ENCODE measurements at places on chromosomes 5 and 9.
A peak's percentile ranks its signal among the peaks of the same experiment; 100 is the strongest.

- DNase-seq, result no peak
These were observed 62.1 kb upstream of the CTXN3 start for GRCh38 chr5:127586811-127587210.

DNA sequence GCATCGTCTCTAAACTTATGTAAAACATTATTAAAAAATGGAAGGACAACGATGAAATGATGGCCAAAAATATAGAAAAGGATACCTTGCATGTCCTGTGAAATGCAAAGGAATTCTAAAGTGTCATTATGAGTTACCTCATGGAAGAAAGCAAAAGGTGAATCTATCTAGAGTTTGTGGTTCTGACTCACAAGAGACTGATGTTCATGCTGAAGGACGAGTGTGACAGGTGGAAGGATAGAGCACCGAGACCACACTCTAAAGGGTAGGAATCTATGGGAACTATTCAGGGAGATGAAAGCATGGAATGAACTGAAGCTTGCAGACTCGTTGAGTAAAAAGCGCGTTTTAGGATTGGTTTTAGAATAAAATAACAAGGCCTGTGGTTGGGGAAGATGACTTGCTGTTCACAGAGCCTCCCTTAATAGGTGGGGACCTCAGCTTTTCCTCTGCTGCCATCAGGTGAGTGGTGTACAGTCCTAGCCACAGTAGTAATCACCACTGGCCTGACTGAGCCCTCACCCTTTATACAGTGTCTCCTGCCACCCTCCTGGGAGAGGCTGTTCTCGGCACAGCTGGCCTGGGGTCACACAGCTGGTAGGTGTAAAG, 11.2 kb downstream of the TENT4A start:
- no peak for DNase-seq

DNA sequence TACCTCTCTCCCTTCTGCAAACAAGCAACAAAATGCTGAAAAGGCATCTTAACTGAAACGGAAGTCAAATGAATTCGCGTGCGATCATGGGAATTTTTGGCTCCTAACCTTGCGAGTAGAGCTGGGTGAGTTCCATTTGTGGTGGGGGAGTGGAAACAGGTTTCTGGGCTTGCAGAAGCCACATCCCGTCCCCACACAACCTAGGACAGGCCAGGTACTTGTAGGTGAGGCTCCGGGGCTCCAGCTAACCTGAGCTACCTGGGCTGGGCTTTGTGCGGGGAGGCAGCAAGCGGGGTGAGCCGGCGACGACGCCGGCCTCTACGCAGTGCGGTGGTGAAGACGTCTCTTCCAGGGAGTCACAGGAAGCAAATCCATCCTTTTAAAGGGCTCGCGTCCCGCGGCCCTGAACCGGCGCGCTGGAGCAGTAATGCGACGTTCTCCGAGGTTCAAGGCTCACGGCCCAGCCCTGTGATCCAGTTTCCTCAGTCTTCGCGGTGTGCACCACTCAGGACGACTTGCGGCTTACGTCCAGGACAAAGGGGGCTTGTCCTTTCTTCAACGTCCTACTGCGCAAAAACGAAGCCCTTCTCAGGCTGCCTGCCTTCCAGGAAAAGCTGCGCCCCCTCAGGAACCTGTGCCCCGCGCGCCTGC, 567 bp upstream of the SPIN1 start:
- DNase-seq, result no peak

DNA sequence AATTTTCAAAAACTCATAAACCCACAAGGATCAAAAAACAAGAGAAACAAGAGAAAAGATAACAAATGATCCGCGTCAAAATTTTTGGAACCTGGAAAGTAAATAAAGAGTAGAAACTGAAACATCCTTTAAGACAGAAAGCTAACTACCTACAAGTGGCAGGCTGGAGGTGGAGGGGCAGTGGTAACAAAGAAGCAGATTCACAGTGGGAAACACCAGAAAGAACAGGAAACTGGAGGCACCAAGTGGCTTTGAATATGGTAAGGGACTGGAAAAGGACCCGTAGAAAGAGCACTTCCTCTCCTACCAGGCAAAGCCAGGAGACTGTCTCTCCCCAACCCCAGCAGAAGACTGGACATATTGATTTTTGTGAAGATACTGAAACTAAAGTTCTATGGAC, 100.6 kb upstream of the TARS1 start:
- DNase-seq, result no peak

DNA sequence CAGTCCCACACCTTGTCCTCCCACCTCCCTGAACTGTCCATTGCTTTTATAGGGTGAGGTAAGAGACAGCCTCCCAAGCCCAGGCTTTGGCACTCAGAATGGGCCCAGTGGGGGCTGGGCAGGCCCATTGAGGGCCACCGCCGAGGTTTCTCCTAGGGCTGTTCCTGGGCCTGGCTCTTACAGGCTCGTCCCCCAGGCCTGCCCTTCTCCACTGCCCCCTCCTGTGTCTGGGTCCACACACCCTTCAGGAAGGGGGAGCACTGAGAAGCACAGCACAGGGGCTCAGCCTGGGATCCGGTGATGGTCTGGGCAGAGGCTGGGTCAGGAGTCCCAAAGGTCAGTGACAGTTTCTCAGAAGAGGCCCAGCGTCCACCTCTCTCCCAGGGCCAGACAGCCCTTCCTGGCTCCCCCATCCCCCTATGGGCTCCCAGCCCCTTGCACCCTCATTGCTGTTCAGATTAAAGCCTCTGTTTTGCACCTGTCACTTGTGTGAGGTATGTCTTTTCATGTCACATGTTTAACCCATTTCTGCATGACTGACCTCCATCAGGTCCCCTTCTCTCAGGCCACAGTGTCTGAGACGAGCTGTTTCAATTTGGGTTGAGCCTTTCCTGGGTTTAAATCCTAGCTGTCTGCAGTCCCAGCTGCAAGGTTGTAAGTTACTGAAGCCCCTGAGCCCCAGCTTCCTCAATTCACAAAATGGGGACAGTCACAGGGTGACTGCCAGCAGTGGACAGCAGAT, 29.4 kb downstream of the IER5L start:
- no peak for DNase-seq

GRCh38 chr5:10315201-10315600, 7.5 kb upstream of the CMBL start:
- no peak for DNase-seq

DNA sequence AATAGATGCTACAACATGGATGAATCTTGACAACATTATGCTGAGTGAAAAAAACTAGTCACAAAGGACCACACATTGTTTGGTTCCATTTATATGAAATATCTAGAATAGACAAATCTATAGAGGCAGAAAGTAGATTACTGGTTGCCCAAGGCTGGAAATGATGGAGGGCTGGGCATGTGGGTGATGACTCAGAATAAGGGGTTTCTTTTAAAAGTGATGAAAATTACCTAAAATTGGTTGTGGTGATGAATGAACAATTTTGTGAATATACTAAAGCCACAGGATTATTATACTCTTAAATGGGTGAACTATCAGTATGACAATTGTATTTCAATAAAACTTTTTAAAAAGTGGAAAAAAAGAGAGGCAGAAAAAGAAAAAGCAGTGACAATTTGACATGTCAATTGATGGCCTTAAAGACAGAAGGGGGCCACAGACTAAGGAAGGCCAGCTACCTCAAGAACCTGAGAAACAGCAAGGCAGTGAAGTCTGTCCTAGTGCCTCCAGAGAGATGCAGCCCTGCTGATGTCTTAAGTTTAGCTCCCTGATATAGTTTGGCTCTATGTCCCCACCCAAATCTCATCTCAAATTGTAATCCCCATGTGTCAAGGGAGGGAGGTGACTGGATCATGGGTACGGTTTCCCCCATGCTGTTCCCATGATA, 182.7 kb downstream of the PIK3R1 start:
- DNase-seq, result no peak

DNA sequence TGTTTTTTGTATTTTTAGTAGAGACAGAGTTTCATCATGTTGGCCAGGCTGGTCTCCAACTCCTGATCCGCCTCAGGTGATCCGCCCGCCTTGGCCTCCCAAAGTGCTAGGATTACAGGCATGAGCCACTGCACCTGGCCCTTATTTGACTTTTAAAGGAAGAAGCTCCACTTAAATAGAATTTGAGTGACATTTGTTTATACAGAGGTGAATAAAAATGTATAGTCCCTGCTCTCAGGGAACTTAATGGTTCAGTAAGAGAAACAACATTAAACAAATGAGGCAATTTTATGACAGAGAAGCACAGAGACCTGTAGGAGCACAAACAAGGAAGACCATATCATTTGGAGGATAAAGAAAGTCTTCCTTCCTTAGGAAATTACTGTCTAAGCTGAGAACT, 65.7 kb downstream of the C9orf152 start:
- DNase-seq, result no peak

- no peak for DNase-seq
These were observed 7.2 kb downstream of the ORM2 start for GRCh38 chr9:114336699-114337395.

DNA sequence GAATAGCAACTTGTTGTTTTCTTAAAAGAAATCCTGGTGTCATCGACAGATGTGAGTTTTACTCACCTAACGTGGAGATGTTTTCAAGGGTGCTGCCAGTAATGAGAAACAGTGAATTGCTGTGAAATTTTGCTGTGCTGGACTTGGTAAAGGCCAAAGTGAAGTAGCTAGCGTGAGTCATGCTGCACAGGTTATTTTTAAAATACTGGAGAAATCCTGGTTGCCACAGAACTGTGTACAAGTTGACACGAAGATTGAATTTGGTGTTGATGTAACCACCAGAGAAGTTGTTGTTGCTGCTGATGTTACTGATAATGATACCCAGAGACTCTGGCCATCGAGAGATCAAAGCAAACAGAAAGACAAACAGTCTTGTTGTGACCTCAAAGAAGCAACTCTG, 187.9 kb upstream of the NFIL3 start:
- no peak for DNase-seq

GRCh38 chr9:125156551-125156950, 13.2 kb upstream of the SCAI start:
- DNase-seq, result no peak

GRCh38 chr9:96344458-96345180, 38.9 kb downstream of the SLC35D2 start:
- no peak for DNase-seq

DNA sequence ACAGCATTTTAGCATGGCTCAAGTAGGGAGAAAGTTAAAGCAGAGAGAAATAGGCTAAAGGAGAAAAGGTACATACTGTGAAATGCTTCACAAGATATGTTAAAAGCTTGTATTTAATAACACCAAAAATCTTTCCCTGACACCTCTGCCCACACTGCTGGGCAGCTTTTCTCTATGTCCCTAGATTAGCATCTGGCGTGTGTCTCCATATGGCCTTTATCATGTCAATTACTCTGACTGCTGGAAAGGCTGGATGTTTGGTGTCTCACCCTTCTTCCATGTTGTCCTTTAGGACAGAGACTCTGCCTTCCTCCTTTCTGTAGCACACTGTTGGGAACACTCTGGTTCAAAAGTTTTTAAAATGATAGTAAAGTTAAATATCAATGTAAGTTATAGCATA, 122.5 kb downstream of the OXCT1 start:
- DNase-seq, result no peak

DNA sequence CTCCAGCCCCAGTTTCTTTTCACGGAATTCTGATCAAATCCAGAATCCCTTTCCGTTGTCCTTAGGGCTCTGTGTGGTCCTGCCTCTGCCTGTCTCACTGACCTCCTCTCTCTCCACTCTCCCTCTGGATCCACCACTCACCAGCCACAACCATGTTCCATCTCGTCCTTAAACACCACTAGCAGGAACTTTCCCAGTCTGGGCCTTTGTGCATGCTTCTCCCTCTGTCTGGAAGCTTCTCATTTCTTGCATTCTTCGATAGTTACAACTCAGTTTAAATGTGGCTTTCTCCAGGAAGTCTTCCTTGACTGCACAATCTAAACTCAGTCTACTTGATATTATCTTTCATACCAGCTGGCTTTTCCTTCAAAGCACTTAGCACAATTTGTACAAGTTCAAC, 117.7 kb upstream of the MSX2 start:
- no peak for DNase-seq

- no peak for DNase-seq
These were observed 23.4 kb upstream of the BARX1 start for GRCh38 chr9:93978551-93978950.

DNA sequence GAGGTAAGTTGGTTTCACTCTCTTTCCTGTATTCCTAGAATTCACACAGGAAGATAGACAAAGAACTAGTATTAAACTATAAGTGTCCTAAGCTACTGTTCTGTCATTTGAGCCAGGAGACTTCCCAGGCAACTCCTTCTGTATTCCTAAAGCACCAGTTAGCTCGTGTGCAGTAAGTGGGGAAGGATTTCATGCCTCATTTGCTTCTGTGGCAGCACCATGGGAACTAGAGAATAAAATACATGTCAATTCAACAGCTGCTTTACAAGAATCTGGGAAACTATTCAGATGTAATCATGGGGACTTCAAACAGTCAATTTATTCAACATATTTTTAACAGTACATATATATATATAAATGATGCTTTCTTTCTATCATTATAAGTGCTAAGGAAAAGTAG, 762.3 kb downstream of the PRELID2 start:
- peak; percentile 63 for DNase-seq

GRCh38 chr5:124735169-124735858, 11.1 kb downstream of the ZNF608 start:
- no peak for DNase-seq

DNA sequence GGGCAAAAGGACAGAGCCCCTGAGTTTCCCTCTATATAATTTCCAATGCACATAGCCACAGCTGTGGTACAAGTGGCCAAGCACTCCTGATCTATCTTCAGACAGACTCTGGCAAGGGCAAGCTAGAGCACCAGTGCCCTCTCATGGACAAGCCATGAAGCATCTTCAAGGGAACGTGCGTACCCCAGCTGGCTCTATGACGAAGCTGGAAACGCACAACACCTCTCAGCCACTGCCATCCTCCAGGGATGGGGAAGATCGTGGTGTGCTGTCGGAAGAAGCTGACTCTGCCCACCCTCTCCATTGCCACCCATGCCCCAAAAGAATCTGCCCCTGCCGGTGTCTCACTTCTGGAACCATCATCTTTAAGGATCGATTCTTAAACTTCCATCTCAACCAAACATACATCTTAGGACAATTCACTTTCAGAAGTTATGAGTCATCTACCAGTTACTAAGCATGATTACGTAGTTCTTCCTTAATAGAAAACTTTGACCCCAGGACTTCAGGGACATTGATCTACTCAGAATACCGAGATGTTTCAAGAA, 482.9 kb downstream of the AGTPBP1 start:
- peak; percentile 2 for DNase-seq

DNA sequence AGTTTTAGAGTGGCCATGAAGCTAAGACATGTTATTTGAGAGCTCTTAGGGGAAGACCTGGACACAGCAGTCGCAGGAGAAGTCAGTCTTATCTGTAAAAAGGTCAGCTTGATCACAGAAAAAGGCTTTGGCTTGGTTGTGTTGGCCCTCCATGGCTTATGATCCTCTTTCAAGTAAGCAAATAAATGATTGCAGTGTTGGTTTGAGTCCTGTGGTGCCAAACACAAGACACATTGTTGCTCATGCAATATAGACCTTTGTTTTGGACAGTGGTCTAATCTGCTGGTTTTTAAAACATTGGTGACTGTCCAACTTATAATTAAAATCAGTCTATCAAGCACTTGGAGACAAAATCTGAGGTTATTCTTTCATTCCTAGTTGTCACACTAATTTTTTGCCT, 54.0 kb downstream of the DOCK8 start:
- DNase-seq, result no peak

All from NCI-H187 treated with DMSO at 0.1 percent for 48 hours (cell line).